Heart left ventricle (tissue), 16 donors: ENCODE measurements at places on chromosomes 16 and 17. TPM values are rescaled to one million over a fixed set of nuclear protein-coding genes. Genes with fewer than 3 reads are reported as not detected.

PLLP gene
- 2.4 TPM for total RNA-seq

GRCh38 chr17:5418858-5419355 lies 555 bp downstream of the NUP88 start:
- peak; percentile 21 for DNase-seq

GRCh38 chr17:71548540-71549190 lies 572.2 kb upstream of the SOX9 start:
- DNase-seq = no peak

DNA sequence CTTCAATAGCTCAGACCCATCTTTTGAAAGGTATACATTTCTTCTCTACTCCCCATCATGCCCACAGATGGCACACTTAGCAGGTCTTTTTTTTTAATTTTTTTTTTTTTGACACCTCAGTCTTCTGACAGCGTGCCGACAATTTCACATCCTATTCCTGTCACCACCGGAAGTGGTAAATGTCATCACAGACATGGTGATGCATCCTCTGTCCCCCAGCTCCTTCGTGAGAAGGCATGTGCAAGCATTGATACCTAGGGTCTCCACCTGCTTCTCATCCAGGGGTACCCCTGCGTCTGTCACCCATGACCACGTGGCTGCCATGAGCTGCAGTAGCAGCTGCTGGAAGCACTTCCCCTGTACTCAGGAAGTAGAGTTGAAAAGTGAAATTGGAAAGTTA lies 35.6 kb downstream of the ELAC2 start:
- no peak for DNase-seq

SLC38A8 gene
- total RNA-seq = 1.5 TPM

- peak; percentile 55 for DNase-seq
These were observed 9.0 kb downstream of the TMEM98 start for GRCh38 chr17:32936894-32937500.

KRTAP17-1 gene
- not detected for total RNA-seq
